ENCODE measurements at places on chromosomes 1 and 21. TPM values are rescaled to one million over a fixed set of nuclear protein-coding genes. Genes with fewer than 3 reads are reported as not detected.

Gene GLIS1
- total RNA-seq: not detected

Gene NCMAP
- 9.2 TPM for total RNA-seq

Gene LRRC38
- total RNA-seq: not detected

DNA sequence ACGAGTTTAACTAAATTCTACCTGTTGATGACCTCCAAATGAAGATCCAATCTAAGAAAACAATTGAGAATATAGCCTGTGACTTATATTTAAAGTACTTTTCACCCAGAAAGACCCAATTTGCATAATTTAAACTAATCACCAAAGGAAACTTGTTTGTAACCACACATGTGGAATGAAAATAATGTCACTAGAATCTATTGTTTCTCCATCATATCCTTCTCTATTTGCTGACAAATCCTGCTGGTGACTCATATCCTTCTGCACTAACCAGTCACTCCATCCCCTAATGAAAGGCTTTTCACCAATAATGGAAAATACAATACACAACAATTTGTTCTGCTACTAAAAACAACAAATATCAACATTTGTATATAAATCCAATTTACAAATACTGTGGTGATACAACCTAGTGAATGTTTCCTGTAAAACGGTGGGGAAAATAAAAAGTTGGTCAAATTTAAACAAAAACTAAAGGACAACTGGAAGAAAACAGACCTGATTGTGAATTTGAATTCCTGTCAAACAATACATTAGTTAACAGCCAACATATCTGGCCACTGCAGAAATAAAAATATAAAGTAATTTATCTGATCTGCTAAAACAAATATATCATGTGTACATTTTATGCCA is 6.5 kb downstream of the PTP4A2 start:
- DNase-seq: no peak
- H3K4me1 ChIP-seq: peaks cover 100% of the 10 kb centered on the region
- peak overlapping the region; percentile 1 for H3K4me3 ChIP-seq
- H3K27me3 ChIP-seq: no peaks in the 10 kb centered on the region
- no peaks in the 10 kb centered on the region for H3K36me3 ChIP-seq
- H3K27ac ChIP-seq: peak overlapping the region; percentile 46

GRCh38 chr1:89687254-89687653 is 54.3 kb downstream of the LRRC8C start:
- no peaks in the 10 kb centered on the region for H3K27me3 ChIP-seq
- H3K36me3 ChIP-seq: peaks cover 8% of the 10 kb centered on the region
- no peak for DNase-seq

DNA sequence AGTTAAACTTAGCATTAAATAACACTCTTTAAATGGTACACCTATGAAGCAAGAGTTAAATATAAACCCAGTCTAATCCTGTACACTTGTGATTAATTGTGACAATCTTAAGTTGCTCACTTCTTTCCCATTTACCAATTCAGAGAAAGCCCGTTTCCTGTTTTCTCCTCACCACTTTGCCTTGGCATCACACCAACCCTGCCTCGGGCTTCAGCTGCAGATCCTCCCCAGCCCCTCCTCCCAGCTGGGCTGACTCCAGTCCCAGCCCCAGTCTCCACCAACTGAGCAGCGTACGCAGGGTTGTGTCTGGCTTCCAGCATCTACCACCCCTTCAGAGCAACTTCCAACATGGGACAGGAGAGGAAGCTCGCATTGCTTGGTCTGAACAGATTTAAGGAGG is 4.1 kb downstream of the PYCR2 start:
- peaks cover 53% of the 10 kb centered on the region for H3K36me3 ChIP-seq
- peak; percentile 76 for DNase-seq
- peaks cover 37% of the 10 kb centered on the region for H3K4me1 ChIP-seq
- no peak overlapping the region for H3K4me3 ChIP-seq
- H3K27ac ChIP-seq: peak overlapping the region; percentile 34

DNA sequence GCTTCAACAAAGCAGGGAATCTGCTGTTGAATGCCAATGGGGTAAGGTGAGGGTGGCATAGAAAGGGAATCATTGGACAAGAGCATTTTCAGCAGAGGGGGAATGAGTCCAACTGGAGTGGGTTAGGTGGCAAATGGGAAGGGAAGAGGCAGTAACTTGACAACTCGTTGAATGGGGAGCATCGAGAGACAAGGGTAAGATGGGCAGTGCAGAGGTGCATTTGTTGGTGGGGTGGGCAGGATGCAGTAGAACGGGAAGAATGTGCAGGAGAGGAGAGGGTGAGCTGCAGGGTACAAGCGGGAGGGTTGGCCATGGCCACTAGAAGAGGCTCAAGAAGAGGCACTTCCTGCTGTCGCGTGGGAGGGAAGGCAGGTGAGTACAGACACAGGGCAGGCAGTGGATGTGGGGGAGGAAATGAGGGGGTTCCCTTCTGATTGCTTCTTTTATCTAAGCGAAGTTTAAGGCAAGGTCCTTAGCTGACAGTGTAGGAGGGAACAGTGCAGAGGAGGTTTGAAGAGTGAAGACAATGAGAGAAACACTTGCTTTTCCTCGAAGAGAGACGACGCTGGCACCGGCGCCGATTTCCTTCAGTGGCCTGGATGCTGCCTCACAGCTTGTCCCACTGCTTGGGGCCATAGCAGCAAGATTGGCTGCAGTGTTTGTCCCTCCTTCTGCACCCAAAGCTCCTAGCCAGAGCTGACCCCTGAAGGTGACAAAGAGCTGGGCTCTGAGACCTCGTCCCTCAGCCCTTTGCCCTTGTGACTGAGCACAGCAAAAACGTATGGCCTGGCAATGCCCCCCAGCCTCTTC is 3.2 kb upstream of the IKBKE start:
- H3K27ac ChIP-seq: no peak overlapping the region
- H3K4me1 ChIP-seq: peaks cover 46% of the 10 kb centered on the region
- no peak overlapping the region for H3K4me3 ChIP-seq
- no peaks in the 10 kb centered on the region for H3K27me3 ChIP-seq

- H3K27ac ChIP-seq: no peak overlapping the region
- H3K27me3 ChIP-seq: no peaks in the 10 kb centered on the region
- no peaks in the 10 kb centered on the region for H3K36me3 ChIP-seq
- peaks cover 8% of the 10 kb centered on the region for H3K4me1 ChIP-seq
- H3K4me3 ChIP-seq: no peak overlapping the region
Observed at GRCh38 chr1:178311164-178311563, 185.6 kb downstream of the CLEC20A start.

GRCh38 chr1:172269084-172269483 is 151.4 kb upstream of the C1orf105 start:
- no peaks in the 10 kb centered on the region for H3K36me3 ChIP-seq
- DNase-seq: no peak
- peak overlapping the region; percentile 15 for H3K27ac ChIP-seq
- H3K27me3 ChIP-seq: no peaks in the 10 kb centered on the region
- peaks cover 10% of the 10 kb centered on the region for H3K4me1 ChIP-seq
